Activated CD4-positive, alpha-beta T cell treated with anti-CD3 and anti-CD28 coated beads, Interleukin-2, amount 50 U/mL, for 24 hours (primary cell): ENCODE measurements at places on chromosomes 6 and 20.

GRCh38 chr6:33807606-33808005 is 3.8 kb upstream of the MLN start:
- no peak for DNase-seq

DNA sequence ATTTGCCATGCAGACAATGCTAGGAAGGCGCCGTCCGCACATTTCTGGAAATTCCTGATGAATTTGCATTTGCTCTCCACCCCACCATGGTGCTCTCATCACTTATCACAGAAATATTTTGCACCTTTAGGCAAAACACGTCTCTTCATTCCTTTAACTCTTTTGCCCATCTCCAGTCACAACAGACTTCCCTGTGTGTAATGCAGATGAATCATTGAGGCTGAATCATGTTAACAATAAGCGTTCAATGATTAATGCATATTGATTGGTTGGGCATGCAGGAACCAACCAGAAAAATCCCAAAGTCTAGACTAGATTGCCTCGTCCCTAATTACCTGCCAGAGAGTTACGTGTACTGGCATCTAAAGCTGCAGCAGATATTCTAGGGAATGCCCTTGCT is 80.0 kb upstream of the ATXN1 start:
- DNase-seq: no peak

DNA sequence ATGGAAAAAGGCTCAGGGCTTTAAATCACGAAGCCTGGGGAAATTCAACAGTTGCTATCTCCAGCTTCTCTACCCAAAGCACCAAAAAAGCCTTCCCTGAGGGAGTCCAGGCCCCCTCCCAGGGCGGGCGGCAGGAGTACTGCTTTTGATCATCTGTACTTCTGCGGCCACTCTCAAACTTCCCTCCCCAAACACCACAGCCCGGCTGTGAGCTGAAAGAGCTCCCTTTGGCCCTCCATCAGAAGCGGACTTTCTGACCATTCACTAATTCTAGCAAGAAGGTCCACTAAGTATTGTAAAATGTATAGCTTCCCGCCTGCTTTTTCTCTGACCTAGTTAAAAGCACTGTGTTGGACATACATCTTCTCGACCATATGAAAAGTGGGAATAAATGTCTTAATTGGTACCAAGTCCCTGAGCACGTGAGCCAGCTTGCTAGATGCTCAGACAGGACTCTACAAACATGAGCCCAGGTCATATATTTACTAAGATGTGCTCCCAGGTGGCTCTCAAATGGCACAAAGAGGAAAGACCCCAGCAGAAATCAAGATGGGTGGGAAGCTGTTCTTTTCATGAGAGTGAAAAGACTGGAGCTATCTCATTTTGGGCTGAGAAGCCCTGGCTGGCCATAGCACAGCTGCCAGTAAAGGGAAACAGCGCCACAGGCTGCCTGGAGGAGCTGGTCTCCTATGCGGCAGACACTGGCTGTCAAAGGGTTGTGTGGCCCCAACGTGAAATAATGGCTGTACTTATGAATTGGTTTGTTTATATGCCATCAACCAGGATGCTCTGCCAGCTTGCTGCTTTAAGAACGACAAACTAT is 58.6 kb downstream of the GFOD1 start:
- DNase-seq: no peak

DNA sequence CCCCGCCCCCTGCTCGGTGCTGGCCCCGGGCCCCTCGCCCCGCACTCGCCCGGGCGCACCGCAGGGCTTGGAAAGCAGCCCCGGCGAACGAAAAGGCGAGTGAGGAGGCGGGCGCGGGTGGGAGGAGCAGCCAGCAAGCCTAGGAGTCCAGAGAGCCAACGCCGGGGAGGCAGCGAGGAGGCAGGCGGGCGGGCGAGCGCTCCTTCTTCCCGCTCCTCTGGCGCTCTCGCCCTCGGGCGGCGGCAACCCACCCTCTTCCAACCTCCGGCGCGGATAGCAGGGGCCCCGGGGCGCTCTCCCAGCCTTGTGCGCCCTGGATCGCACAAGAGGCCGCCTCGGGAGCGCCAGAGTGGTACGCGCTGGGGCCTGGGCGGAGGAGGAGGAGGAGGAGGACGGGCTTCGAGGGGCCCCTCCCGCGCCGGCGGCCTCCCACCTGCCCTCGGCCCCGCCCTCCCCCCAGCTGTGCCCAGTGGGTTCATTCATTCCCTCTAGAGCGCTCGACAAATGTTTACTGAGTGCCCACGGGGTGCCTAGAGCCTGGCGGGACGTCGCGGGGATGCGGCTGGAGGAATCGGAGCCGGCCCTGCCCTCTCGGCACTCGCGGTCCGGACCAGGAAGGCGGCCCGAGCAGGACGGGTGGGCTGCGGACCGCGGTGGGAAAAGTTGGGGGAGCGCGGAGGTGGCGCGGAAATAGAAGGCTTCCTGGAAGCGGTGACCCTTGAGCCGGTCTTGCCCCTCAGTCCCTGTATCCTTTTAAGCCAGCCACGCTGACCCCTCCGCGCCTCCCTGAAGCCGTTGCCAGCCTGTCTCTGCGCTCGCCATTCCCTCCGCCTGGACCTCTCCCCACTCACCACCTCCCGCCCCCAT is at the start of gene BMP7:
Gene BMP7, minus strand, starts transcription at position 351 of the 867 bp plus-strand sequence. CDS start 519 bp downstream, outside the sequence.
- DNase-seq: no peak

DNA sequence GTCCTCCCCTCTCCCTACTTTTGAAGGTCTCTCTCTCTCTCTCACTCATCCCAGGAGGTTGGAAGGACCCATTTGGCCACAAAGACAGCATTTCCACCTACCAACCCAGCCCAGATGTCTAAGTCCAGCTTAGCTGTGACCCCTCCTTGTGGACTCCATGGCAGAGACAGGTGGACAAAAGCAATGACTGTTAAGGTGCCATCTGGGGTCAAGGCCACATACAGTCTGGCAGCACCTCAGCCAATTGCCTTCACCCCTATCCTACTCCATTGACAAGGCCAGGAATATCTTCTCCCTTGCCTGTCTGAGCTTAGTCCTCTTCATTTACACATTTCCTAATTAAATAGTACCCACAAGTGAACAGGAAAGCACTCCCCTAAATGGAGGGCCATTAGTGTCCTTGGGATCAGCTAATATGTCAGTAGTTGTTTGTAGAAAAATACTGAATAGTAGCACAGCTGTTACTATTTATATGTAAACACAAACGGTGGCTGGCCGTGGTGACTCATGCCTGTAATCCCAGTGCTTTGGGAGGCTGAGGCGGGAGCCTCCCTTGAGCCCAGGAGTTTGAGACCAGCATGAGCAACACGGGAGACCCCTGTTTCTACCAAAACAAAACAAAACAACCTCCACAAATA is 28.8 kb downstream of the GCM1 start:
- DNase-seq: no peak
